ENCODE measurements at places on chromosomes 16 and 17.

DNA sequence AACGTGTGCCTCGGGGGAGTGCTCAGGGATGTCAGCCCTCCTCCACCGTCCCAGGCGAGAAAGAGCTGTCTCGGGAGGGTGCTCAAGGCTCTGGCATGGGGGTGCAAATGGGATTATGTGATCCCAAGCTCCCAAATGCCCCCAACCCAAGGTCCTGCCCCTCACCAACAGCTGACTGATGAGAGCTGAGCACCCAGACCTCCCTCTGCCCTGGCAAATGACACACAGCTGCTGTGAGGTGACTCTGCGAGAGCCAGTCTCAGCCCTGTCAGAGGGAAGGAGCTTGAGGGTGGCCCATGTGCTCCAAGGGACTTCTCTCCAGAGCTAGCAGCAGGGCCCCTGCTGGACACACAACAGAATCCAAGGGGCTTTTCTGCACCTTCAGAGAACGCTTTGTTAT, 7.7 kb downstream of the CDH5 start:
- no peak for DNase-seq

- DNase-seq = no peak
Measured at GRCh38 chr17:63911657-63912100, 621 bp upstream of the CSHL1 start.

DNA sequence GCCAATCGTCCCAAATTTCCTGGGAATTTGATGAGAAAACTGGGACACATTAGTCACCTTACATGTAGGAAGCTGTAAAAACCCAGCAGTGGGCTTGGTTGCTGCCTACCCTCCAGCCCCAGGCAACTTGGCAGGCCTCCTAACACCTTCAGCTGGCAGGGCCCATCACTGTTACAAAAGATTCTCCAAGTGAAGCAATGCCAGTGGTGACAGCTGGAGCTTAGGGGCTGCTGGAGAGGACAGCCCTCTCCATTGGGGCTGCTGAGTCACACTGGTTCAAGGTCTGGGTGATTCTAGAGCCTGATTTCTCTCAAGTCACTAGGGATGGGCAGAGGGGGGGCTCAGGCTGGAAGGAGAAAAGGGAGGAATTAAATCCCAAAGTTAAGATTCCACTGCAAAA, 180.6 kb downstream of the COPRS start:
- DNase-seq = no peak

DNA sequence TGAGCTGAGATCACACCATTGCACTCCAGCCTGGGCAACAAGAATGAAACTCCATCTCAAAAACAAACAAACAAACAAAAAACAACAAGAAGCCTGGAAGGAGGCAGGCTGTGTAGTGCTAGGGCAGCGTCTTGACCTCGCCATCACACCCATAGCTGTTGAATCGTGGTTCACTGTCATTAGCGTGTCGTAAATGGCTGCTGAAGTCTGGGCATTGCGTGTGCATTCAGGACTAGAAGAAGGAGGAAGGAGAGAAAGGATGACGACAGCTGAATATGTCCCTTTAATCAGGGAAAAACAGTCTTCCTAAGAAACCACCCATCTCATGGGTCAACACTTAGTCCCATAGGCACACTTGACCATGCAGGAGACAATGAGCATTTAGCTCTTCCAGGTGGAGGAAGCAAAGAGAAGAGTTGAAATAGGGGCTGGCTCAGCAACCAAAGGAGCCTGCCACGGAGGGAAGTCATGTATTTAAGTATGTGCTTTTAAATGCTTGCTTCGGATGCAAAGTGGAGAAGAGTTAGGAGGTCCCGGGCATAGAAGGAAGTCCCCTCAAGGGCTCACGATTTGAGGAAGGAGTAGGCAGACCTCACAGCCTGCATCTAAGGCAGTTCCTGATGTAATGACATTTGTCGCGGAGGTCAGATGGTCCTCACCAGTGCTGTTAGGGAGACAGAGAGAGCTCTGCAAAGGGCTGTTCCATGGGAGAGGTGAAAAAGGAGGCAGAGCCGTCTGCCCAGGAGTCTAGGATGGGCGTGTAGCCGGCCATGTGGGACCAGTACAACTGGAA, 8.8 kb downstream of the PRSS22 start:
- no peak for DNase-seq

- no peak for DNase-seq
Measured at GRCh38 chr17:823501-823902, 41.3 kb downstream of the MRM3 start.

- DNase-seq = peak; percentile 73
Measured at GRCh38 chr16:75570396-75571065, 4.4 kb downstream of the GABARAPL2 start.

GRCh38 chr16:69451166-69451565, 26.7 kb downstream of the CYB5B start:
- DNase-seq = no peak

DNA sequence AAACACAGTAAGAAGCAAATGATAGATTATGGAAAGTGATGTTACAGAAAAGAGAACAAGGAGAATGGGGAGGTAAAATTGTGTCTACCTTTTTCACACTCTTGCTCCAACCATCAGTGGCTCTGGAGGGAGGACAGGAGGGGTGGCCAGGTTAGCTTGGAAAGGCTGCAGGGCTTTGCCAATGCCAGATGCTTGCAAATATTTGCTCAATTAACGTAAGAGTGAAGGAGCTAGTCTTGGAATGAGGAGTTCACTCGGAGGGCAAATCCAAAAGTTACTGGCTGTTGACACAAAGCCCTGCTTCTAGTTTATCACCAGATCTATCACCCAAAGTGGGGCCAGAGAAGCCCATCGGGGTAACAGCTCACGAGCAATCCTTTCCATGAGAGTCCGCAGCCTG, 7.4 kb upstream of the TNRC6C start:
- no peak for DNase-seq

DNA sequence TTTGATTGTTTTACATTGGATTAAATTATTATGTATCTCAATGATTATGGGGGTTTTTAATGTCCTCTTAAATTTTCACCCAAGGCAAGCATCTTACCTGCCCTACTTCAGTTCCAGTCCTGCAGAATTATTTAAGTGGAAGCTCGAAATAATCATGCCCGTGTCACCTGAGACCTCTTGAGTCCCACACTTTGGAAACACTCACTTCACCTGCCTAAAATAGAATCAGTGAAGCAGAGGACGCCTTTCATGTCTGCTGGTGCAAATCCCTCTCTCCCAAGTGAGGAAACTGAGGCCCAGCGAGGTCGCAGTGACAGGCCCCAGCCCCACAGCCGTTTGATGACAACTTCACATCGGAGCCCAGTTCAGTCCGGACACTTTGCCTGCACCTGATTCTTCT, 284.6 kb downstream of the C16orf95 start:
- DNase-seq = no peak

- DNase-seq = no peak
Measured at GRCh38 chr16:31537362-31538242, 9.9 kb downstream of the AHSP start.

DNA sequence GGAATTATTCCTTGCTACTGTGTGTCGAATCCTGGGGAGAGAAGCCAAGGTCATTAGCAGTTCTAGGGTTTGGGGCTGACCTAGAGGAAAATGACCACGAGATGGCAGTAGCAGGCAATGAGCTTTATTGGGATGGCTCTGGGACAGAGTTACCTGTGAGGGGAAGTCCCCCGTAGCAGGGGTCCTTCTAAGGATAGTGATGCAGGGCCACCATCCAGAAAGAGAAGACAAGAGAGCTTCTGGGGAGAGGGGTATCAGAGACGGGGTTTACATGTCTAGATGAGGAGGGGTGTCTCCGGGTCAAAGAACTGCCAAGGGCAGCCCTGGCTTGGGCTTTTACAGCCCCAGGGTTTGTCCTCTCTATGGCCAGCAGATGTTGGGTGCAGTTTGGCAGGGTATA, 6.4 kb upstream of the GGT6 start:
- DNase-seq = peak; percentile 78

- DNase-seq = no peak
Measured at GRCh38 chr17:81925860-81926450, 1.6 kb downstream of the MAFG start.

DNA sequence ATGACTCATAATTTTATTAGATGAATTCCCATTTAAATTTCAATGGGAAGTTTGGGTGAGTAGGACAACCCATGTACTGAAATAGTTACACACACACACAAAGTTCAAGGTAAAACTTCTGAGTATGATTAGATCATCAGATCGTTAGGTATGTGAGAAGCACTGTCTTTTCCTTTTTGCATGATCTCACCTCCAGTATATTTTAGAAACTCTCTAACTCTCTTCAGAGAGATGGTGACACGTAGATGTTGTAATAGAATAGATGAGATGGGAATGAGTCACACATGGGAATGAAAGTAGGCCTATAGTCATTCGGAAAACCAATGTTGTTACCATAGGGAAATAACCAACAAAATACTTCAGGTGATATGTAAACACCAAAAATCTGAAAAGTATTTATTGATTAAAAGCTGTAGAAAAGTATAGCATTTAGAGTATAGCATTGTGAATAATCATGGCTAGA, 22.2 kb downstream of the KRT23 start:
- DNase-seq = no peak

GRCh38 chr17:41959030-41959335, 7.6 kb upstream of the CNP start:
- no peak for DNase-seq

- DNase-seq = no peak
Measured at GRCh38 chr16:23406024-23406423, 47.0 kb downstream of the COG7 start.

- DNase-seq = no peak
Measured at GRCh38 chr17:27233059-27233458, 60.9 kb upstream of the WSB1 start.

Data from pons (tissue), 1 donor.